RWPE2 (cell line): ENCODE measurements at places on chromosomes 2 and 18.

DNA sequence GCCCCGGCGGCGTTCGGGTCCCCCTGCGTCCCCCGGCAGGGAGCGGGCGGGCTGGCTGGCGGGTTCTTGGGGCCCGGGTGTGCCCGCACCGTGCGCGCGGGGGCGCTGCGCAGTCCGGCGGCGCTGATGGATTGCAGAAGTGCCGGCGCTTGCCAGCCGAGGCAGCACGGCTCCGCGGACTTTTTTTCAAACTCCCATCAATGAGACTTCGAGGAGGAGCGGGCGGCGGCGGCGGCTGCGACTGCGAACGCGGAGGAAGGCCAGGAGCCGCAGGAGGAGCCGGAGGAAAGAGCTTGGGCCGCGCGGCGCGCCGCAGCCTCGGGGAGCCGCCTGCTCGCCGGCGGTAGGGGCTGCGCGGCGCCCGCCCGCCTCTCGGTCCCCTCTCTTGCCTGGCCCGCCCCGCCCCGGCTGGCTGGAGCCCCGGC lies at the start of gene GLI2:
Gene GLI2 (plus strand): TSS at position 123 of the 425 bp plus-strand sequence. CDS start 61,453 bp downstream, outside the sequence.
- no peak for DNase-seq

- no peak for DNase-seq
Measured at GRCh38 chr2:990970-991369, 40.3 kb downstream of the SNTG2 start.

DNA sequence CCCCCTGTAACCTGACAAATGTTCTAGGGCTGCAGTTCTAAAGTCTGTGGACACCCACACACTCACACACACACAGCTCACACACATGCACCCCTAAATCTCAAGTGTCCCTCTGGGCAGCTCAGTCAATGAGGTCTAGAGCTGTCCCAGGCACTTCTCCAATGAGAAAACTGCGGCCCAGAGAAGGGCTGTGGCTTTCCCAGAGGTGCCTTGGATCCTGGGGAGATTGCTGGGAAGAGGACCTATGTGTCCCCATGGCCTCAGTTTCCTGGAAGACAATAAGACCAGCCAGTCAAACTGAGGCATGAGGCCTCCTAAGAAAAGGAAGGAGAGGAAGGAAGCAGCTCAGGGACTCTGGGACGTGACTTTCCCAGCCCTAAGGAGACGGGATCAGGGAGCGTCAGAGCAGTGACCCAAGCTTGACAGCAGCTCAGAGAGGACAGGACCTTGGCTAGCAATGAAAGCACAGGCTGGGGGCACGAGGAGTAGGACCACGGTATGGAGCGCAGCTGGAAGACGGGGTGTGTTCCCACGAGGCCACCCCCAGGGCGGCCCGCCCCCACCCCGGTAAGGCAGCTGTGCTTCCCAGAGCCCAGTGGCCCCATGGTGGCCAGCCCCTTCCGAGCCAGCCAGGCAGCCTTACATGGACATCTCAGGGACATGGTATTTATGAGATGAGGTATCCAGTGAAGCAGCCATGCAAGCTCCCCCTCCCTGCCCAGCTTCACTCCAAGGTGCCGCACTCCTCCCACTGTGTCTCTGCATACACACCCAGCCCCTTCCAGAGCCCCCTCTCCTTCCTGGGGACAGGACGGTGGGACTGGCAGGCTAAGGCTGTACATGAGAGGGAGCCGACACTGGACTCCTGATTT lies 46.0 kb downstream of the TNS1 start:
- peak; percentile 28 for DNase-seq

GRCh38 chr2:46177461-46178089 lies 119.6 kb upstream of the EPAS1 start:
- no peak for DNase-seq

DNA sequence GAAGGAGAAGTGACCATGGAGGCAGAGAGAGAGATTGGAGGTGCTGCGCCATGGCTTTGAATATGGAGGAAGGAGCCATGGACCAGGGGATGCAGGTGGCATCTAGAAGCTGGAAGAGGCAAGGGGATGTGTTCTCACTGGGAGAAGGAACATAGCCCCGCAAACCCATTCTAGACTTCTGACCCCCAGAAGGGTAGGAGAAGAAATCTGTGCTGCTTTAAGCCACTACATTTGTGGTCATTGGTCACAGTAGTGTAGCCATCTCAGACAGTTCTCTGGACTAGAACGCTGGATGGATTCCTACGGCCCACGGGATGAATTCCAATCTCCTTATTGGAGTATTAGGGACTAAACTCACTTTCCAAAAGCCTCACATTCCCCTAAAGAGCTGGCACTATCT lies 67.8 kb downstream of the PTGR3 start:
- DNase-seq, result no peak

DNA sequence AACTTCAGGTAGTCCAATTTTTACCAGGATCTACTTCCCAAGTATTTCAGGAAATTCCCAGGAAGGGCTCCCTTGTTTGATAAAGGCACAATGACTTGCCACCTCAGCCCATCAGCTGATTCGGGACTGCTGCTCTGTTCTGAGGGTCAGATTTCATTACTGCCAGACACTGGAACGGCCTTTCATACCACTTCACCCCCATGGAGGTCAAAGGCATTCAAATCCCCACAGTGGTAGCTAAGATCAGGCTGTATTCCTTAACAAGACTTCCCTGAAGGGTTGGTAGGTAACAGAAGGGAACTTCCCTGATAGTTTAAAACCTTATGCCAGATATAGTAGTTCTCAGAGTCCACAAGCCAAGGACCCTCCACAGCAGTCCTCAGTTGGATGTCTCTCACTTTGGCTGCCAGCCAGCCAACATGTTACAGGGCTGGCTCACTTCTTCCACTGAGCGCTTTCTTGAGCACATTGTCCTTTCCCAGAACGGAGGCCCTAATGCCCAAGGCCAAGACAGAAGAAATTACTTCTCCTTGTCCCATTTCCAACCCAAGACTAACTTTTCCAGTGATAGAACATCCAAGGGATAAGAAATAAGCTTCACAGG lies 40.0 kb upstream of the GLS start:
- no peak for DNase-seq

- no peak for DNase-seq
Measured at GRCh38 chr2:217118559-217119284, 258.9 kb upstream of the TNP1 start.

DNA sequence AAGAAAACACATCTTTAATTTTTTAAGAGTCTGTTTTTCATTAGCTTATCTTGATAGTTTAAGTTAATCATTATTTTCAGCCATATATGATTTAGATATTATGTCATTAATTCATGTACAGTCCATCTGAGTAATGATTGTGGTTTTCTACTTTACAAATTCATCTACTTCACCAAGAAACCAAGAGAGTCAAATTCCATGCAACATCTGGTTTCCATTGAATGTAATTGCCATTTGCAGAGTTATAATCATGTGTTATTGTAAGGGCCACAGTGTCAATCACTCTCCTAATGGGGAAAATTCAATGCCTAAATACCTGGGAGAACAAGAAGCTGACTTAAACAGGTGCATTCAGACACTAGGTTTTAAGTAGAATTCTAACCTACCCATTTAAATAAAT lies 217.2 kb upstream of the OSR1 start:
- DNase-seq, result no peak

DNA sequence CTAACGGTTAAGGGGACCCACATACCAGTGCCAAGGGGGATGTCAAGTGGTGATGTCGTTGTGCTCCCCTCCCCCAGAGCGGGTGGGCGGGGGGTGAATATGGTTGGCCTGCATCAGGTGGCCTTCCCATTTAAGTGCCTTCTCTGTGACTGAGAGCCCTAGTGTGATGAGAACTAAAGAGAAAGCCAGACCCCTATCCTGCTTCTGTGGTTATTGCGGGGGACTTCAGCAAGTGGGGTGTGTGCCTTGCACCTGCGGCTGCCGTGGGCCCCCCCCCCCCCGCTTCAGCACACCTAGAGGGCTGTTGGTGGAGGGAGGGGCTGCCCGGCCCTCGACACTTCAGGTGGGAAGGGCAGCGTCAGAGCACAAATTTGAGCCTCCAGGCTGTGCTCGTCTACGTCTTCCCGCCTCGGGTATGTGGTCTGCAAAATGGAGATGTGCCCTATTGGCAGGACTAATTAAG lies 6.1 kb downstream of the CTDSP1 start:
- DNase-seq, result no peak

DNA sequence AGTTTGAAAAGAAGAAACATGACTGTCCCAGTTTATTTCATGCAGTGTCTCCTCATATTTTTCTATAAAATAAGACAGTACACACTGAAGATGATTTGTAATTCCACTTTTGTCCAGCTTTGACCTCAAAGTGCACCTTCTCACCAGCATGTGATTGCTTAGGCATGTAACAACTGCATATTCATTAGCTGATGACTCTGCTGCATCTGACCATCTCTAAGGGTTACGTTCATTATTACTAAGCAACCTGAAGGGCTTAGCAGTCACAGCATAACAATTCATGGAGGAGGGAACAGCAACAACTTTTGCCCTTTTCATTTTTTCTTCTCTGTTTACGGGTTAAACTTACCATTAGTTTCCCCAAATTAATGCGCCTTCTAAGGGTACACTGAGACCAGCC lies 330.6 kb upstream of the PIK3C3 start:
- no peak for DNase-seq

GRCh38 chr18:28269750-28270149 lies 92.8 kb upstream of the CDH2 start:
- DNase-seq, result no peak

GRCh38 chr2:126115975-126116374 lies 540.0 kb upstream of the GYPC start:
- DNase-seq, result no peak

- DNase-seq, result no peak
Measured at GRCh38 chr2:28904802-28905457, 10.5 kb downstream of the WDR43 start.

GRCh38 chr2:152336119-152336853 lies 1.3 kb downstream of the FMNL2 start:
- DNase-seq, result no peak

- no peak for DNase-seq
Measured at GRCh38 chr2:88187038-88187676, 17.0 kb downstream of the THNSL2 start.

DNA sequence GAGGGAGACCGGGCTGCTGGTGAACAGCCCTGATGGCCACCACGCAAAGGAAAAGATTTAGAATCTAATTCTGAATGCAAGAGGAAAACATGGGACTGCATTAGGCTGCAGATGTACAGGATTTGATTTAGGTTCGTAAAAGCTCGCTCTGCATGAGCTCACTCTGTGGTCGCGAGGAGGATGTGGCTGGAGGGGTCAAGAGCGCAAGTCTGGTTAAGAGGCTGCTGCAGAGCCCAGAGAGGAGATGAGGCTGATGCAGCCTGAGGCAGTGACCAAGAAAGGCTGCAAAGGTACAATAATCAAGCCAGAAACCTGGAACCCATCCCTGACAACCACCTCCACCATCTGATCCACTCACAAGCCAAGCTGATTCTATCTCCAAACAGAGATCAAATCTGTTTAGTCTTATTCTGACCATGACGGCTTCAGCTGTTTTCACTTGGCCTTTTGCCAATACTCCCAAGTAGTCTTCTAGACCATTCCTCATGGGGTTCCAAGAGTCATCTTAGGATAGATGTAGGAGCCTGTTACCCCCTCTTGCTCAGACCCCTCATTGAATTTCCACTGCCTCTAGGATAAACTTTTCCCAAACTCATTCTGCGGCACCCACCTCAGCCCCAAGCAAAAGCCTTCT lies 58.9 kb upstream of the ARL4C start:
- DNase-seq, result no peak

DNA sequence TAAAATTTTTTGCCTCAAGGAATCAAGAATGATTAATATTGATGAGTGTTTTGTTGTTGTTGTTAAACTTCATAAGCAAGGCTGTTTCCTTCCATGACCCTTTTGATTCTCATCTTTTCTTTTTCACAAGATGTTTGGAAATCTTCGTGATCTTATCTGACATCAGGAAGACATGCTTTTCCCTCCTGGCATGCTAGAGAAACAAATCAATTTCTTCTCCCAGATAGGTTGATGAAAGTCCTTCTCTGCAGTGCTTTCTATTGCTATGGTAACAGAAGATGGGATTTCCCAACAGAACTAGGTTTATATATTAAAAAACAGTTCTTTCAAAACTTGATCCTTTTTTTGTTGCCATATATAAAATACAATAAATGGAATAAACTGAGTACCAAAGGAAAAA lies 85.2 kb downstream of the EML6 start:
- DNase-seq, result no peak

DNA sequence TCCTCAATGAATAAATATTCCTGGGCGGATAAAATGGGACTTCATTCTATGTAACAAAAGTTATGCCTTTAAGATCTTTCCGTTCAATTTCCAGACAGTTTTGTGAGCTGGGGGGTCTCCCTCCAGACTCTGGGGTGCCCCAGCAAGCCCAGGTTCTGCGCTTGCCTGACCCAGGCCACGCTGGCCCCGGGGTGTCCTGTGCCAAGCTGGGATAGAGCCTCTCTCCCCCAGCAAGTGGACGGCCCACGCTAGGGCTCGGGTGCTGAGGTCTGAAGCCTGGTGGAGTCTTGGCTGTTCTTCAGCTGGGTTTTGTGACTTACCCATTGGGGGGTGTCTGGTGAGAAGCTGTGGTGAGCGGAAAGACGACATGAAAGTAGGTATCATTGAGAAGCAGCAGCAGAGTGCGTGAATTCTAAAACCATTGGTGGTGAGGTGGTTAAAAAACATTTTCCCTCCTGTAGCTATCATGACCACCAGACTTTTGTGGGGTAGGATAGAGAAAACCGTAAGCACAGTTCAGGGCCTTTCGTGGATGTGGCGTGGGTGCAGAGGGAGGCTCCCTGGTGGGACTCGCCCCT lies 346.8 kb downstream of the ANAPC1 start:
- no peak for DNase-seq

- no peak for DNase-seq
Measured at GRCh38 chr2:120884472-120885290, 149.0 kb downstream of the GLI2 start.

DNA sequence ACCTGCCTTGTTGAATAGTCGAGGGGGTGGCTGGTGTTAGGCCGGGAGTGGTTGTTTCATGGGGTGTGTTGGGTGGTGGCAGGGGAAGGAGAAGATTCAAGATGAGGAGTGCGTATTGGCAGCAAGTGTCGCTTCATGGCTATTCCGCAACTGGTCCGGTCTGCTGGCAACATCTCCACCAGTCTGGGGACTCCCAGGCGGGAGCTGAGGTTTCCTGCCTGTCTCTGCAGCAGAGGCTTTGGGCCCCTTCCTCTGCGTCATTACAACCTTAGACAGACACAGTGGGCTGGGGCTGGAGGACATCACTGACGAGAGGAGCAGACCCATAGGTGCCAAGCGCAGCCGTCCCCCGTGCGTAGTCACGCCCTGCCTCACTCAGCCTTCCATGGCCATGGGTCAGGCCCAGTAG lies 64.0 kb upstream of the MCFD2 start:
- no peak for DNase-seq

DNA sequence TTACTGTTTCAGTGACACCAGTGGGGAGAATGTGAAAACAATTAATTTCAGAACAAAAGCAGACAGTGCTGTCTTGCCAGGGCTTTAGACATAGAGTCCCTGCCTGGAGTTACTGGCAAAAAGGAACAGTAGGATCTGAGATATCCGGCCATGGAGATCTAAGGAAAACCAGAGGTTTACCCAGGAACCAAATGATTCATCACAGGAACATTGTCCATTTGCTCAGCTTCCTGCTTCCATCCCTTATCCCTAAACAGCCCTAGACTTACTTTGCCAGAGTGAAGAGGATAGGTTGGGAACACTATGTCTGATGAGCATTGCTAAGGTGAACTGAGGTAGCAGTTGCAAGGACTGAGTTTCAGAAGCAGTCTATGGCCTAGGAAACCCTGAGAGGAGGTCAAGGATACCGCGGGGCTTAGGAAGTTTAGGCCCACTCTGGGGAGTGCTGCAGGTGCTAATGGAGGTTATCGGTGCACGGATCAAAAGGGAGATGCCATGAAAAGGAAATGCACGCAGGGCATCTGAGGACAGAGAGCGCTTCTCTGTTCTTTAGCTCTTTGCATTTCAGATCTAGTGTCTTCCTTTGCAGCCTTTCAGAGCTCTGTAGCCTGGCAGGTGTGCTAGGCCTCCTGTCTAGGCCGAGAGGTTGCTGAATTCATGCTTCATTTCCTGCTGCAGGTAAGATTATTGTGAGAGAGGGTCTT lies 223.9 kb downstream of the CDCA7 start:
- no peak for DNase-seq
